ENCODE measurements at places on chromosomes 7 and 10. TPM values are rescaled to one million over a fixed set of nuclear protein-coding genes. Genes with fewer than 3 reads are reported as not detected.

GRCh38 chr7:44338600-44338999, 13.2 kb upstream of the CAMK2B start:
- no peak for DNase-seq

Gene WASL
- 15.0 TPM for total RNA-seq

- DNase-seq = no peak
Measured at GRCh38 chr7:39745320-39745719, 121.9 kb downstream of the RALA start.

Gene SKIDA1
- under 0.01 TPM for total RNA-seq

Gene MCM10
- 0.38 TPM for total RNA-seq

DNA sequence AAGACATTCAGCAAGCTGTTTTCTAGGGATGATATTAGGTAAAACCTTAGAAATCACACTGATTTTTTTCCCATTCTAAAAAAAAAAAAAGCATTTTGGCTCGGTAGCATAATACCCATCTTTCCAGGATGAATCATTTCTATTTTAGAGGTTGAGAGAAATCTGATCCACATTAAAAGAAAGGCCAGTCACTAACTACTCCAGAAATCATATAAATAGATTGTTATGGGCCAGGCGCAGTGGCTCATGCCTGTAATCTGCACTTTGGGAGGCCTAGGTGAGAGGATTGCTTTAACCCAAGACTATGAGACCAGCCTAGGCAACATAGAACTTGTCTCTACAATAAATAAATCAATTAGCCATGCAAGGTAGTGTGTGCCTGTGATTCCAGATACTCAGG, 164.3 kb downstream of the BAMBI start:
- DNase-seq = peak; percentile 12

DNA sequence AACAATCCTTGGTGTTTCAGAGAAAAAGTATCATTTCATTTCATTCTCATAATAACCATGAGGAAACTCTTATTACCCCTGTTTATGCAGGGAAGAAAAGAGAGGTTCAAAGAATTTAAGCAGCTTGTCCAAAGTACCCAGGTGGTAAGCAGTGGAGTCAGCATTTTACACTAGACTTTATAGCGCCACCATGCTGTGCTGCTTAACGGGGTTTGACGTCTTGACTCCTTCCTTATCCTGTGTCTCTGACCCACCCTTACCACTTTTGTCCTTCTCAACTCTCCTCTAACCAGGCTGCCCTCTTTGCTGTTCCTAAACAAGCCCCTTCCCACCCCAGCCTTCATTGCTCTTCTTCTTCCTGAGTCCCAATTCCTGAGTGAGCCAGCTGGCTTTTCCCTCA, 117.0 kb upstream of the AHR start:
- DNase-seq = no peak

Gene PITX3
- total RNA-seq = not detected

GRCh38 chr7:55500117-55500756, 72.1 kb downstream of the VOPP1 start:
- DNase-seq = no peak

DNA sequence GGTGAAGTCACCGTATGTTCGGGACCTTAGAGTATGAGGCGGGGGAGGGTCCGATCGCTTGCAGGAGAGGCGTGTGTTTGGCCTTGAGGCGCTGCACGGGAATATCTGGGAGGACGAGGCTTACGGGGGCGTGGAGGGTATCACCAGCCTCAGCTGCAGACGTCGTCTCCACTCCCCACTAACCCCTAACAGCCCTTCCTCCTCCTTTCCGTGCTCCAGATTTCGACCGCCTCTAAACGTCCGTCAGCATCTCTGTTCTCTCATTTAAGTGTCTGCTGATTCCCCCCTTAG, 23.5 kb upstream of the ZNF12 start:
- DNase-seq = no peak

DNA sequence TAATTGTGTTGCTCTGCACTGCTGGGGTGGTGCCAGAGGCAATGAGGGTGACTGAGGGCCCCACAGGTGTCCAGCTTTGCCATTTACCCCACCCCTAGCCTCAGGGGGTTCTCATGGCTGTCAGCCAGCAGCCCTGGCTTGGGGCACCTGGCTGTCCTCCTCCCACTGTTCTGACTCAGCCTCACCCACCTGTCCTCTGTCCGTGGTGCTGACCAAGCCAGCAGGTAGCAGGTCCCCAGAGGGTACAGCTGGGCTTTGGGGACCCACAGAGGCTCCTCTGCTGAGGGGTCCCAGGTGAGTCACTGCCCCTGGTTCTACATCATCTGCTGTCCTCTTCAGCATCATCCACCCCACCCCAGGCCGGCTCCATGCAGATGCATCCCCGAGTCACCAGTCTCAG, 32.2 kb upstream of the ZNF716 start:
- DNase-seq = no peak

DNA sequence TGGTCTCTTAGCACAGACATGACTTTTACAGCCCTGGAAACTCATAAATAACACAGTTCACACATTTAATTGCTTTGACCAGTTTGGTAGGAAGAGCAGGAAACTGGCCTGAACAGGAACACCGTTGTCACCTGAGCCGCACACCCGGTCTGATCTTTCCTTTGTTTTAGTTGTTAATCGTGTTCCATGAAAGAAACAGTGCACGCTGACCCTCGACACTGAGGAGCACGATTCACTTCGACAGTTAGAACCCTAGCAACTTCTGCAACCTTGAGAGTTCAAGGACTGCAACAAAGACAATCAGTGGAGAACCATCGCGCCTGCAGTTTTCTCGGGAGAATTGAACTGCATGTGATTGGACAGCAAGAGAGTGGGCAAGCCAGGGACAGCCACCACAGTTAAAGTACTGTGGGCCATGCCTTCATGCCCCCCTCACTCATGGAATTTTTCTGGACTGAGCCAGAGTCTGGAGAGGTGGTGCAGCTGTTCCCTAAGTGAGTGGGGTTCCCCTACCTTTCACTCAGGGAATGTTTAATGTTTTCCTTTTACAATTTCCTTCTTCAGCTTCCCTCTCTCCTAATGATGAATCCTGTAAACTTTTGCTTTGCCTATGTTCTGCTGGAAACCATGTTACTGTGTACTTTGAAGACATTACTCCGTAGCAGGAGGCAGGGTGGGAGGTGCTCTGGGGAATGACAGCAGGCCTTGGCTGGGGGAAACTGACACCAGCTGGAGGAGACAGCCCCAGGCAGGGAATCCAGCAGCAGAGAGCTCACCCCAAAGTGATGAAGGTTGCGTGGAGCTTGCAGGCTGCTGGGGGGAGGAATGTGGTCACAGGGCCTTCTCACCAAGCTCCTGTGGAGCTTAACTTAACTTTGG, 198.7 kb downstream of the ZNF438 start:
- no peak for DNase-seq

Data from bronchial epithelial cell (primary cell).